ENCODE measurements at places on chromosomes 6 and 20.

- H3K27ac ChIP-seq: no peak overlapping the region
- no peak overlapping the region for H3K4me3 ChIP-seq
- H3K27me3 ChIP-seq: no peaks in the 10 kb centered on the region
Observed at GRCh38 chr6:17551383-17551958, 48.6 kb upstream of the FAM8A1 start.

DNA sequence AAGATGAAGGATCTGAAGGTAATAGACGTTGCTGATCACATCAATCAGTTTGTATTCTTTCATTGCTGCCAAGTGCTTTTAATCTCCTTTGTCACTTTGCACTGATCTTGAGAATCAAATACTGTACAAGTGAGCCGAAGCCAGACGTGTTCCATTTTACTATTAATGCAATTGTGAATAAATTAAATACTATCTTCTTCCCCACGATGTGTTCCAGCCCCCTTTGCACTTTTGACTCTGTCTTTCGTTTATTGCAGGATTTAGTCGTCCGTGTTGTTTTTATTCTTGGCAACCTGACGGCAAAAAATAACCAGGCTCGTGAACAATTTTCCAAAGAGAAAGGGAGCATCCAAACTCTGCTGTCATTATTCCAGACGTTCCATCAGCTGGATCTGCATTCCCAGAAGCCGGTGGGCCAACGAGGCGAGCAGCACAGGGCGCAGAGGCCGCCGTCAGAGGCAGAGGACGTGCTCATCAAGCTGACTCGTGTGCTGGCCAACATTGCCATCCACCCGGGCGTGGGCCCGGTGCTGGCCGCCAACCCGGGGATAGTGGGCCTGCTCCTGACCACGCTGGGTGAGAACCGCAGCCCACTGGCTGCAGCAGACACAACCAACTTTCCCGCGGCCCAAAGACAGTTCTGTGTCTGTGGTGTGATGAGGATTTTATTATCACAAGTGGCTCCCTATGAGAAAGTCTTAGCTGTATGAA is 104.7 kb downstream of the ARMC2 start:
- H3K4me3 ChIP-seq: no peak overlapping the region
- no peak overlapping the region for H3K27ac ChIP-seq

GRCh38 chr20:44428174-44429016 is 47.3 kb upstream of the TTPAL start:
- no peak overlapping the region for H3K27ac ChIP-seq
- no peak for DNase-seq
- no peaks in the 10 kb centered on the region for H3K36me3 ChIP-seq
- H3K27me3 ChIP-seq: no peaks in the 10 kb centered on the region
- no peak overlapping the region for H3K4me3 ChIP-seq
- H3K4me1 ChIP-seq: no peaks in the 10 kb centered on the region

- peak; percentile 12 for DNase-seq
- H3K27ac ChIP-seq: peak overlapping the region; percentile 78
- no peaks in the 10 kb centered on the region for H3K36me3 ChIP-seq
- peak overlapping the region; percentile 79 for H3K4me3 ChIP-seq
- no peaks in the 10 kb centered on the region for H3K27me3 ChIP-seq
- peaks cover 5% of the 10 kb centered on the region for H3K4me1 ChIP-seq
Observed at GRCh38 chr6:30260036-30260504, 46.9 kb upstream of the TRIM26 start.

DNA sequence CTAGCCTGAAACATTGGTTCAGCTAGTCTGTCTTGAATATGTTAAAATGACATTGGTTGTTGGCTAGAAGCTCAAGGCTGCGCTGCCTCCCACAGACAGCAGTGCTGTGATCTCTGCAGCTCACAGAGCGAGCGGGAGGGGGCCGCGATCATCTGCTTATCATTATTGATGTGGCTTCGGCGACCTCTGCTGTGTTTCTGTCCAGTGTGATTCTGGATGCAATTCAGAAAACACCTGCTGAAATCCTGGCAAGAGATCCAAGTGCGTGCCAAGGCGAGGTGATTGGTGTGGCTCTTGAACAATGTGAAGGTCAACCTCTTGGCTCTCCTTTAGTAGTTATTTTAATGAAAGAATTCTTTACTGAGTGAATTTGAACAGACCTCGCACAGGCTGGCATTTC is 142.3 kb upstream of the SASH1 start:
- H3K4me1 ChIP-seq: no peaks in the 10 kb centered on the region
- no peak overlapping the region for H3K4me3 ChIP-seq
- no peaks in the 10 kb centered on the region for H3K36me3 ChIP-seq

DNA sequence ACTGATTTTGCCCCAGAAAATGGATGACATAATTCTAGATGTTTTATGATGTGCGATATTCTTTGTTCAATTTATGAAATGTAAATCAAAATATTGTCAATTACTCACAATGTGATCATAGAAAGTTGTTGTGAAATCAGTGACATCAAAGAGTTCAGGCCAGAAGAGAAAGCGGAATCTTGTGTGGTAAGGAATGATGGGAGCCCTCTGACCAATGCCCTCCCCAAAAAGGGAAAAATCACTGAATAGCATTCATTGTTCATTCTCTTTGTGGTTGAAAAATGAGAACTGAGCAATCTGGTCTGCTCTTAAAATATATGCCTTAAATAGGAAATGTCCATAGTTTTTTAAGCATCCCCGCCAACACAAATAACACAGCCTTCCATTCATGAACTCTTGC is 247.1 kb upstream of the GRIK2 start:
- no peaks in the 10 kb centered on the region for H3K36me3 ChIP-seq
- no peaks in the 10 kb centered on the region for H3K27me3 ChIP-seq
- H3K27ac ChIP-seq: no peak overlapping the region
- H3K4me3 ChIP-seq: no peak overlapping the region

DNA sequence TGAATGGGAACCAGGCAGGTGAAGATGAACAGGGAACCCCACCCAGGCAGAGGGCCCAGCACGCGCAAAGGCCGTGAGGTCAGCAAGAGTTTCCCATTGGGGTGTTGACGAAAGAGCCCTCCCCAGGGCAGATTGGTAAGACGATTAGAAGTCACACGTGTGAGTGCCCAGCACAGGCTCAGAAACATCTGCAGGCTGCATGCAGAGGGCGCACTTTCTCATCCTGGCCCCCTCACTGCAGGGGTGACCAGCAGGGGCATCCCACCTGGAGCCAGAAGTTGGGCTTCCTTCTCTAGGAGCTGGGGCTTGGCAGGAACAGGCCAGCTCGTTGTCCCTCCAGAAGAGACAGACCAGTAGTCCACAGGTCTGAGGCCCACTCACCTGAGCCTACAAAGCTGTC is 38.4 kb downstream of the VSTM2L start:
- H3K4me1 ChIP-seq: no peaks in the 10 kb centered on the region
- DNase-seq: no peak
- H3K4me3 ChIP-seq: no peak overlapping the region

DNA sequence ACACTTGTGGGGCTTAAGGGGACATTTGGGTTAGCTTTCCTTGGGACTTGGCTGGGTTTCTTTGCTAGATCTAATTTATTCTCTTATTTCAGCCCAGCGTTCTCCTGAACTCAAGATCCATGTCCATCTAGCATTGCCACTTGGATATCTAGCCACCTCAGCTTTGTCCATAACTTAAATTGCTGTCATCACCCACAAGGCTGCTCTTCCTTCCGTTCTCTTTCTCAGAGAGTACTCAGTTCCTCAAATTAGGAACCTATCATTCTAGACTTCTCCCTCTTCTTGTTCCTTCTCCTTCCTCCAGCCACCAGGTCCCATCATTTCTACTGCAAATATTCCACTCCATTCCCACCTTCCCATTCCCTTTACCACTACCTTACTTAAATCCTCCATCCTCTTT is 4.3 kb downstream of the SMIM26 start:
- H3K36me3 ChIP-seq: peaks cover 4% of the 10 kb centered on the region
- no peak for DNase-seq
- H3K27me3 ChIP-seq: no peaks in the 10 kb centered on the region
- H3K27ac ChIP-seq: no peak overlapping the region
- peaks cover 2% of the 10 kb centered on the region for H3K4me1 ChIP-seq

DNA sequence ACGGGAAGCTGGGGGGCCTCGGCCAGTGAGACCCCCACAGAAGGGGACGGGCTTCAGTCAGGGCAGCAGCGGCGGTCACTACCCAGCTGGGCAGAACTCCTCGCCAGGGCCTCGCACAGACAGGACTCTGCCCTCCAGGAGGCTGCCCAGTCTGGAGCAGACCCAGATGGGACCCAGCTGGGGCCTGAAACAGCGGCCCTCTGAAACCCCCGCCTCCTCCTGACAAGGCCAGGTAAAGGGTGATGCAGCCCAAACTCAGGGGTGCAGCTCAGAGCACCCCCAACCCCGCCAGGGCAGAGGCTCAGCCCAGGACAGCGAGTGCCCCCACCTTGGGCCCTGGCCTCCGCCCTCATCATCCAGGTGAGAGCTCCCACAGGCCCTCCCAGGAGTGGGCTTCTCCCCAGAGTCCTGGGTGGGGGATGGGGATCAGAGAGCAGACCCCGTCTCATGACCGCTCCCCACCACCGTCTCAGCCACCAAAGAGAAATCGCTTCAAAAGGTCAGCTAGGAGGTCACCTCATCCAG is 2.2 kb downstream of the EEF1A2 start:
- H3K4me1 ChIP-seq: no peaks in the 10 kb centered on the region
- H3K27ac ChIP-seq: no peak overlapping the region
- no peak overlapping the region for H3K4me3 ChIP-seq
- DNase-seq: no peak

GRCh38 chr20:31820228-31820627 is 1.1 kb downstream of the MYLK2 start:
- H3K4me1 ChIP-seq: peaks cover 4% of the 10 kb centered on the region
- no peak overlapping the region for H3K27ac ChIP-seq
- no peak for DNase-seq
- H3K27me3 ChIP-seq: no peaks in the 10 kb centered on the region

DNA sequence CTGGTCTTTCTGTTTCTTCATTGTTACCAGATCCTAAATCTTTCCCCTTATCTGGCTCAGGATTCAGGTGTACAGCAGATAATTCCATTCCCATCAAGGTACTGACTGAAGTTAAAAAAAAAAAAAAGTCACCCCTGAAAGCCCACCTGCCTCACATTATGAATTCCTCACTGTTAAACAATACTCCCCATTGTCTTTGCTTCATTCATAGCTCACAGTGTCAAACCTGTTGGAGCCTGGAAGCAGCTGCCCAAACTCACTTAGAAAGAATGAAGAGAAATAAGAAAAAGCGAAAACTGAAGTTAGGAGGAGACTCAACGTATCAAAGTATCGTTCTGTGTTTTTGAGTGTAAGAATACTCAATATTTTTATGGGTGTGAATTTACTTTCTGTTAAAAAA is 1.8 kb upstream of the DCBLD1 start:
- peaks cover 8% of the 10 kb centered on the region for H3K4me1 ChIP-seq
- H3K4me3 ChIP-seq: no peak overlapping the region
- H3K36me3 ChIP-seq: no peaks in the 10 kb centered on the region
- H3K27me3 ChIP-seq: no peaks in the 10 kb centered on the region
- no peak overlapping the region for H3K27ac ChIP-seq

GRCh38 chr20:58645412-58645968 is 5.6 kb upstream of the STX16 start:
- no peaks in the 10 kb centered on the region for H3K36me3 ChIP-seq
- H3K4me3 ChIP-seq: no peak overlapping the region
- no peaks in the 10 kb centered on the region for H3K4me1 ChIP-seq
- H3K27ac ChIP-seq: no peak overlapping the region
- no peaks in the 10 kb centered on the region for H3K27me3 ChIP-seq

DNA sequence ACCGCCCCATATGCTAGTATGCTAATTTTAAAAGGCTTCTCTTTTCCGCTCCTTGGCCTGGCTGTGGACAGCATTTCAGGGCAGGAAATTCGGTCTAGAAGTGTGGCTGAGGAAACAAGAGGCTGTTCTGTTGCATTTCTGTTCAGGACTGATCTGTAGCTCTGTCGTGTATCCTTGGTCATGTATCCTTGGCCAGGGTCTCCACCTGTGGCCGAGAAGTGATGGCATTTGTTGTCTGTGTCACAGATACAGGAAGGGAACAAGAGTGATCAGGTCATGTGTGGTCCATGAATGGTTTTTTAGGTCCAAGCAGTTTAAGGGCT is 300.5 kb upstream of the SUPT3H start:
- no peaks in the 10 kb centered on the region for H3K27me3 ChIP-seq
- no peak overlapping the region for H3K27ac ChIP-seq
- no peak for DNase-seq
- H3K4me1 ChIP-seq: peaks cover 12% of the 10 kb centered on the region
- H3K36me3 ChIP-seq: no peaks in the 10 kb centered on the region

- H3K4me1 ChIP-seq: no peaks in the 10 kb centered on the region
- no peaks in the 10 kb centered on the region for H3K27me3 ChIP-seq
- no peak for DNase-seq
- H3K36me3 ChIP-seq: peaks cover 17% of the 10 kb centered on the region
Observed at GRCh38 chr20:504632-505075, 38.9 kb downstream of the CSNK2A1 start.

DNA sequence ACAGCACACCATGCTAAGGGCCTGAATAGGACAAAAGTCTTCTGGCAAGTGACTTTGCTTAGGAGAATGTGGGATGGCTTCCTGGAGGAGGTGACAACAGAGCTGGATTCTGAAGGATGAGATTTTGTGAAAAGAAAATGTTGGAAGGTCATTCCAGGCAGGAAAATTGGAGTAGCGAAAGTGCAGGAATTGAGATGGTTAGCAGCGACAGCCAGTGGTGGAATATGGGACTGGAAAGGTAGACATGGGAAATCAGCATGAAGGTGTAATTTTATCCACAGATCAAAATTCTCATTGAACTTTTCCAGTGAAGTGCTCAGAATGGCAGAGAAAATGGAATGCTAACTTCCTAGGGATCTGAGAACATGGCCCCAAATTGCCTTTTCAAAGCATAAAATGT is 5.7 kb upstream of the BACH2 start:
- no peaks in the 10 kb centered on the region for H3K4me1 ChIP-seq
- H3K27me3 ChIP-seq: no peaks in the 10 kb centered on the region
- no peaks in the 10 kb centered on the region for H3K36me3 ChIP-seq
- H3K27ac ChIP-seq: no peak overlapping the region
- no peak overlapping the region for H3K4me3 ChIP-seq

DNA sequence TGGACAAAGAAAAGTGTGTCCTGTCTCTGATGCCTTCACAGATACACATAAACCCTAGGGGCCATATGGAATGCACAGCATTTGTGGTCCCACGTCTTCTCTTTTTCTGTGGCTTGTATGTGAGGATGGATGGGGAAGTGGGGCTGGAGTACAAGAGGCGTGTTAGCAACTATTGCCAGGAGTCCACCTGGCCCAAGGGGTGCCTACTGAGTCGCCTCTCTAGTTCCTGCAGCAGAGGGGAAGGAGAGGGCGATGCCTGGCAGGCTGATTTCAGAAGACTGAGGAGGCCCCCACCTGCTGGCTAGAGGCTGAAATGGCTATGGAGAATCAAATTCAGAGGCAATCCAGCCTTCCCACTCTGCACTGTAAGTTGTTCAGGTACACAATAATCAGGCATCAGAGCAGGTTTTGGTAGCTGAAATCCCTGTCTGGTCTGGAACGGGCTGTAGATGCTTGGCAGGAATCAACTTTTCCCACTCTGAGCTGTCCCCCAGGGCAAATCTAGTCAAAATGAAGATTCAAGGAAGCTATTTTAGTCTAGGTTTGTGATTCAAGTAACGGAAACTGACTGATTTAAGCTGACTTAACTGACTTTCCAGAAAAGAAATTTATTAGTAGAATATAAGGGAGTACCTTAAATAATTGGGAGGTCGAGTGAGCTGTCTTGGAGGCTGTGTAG is 14.9 kb upstream of the PPARD start:
- no peak overlapping the region for H3K4me3 ChIP-seq
- H3K27ac ChIP-seq: peak overlapping the region; percentile 34
- DNase-seq: peak; percentile 77
- H3K27me3 ChIP-seq: no peaks in the 10 kb centered on the region
- no peaks in the 10 kb centered on the region for H3K36me3 ChIP-seq

GRCh38 chr6:37738216-37738615 is 40.5 kb upstream of the MDGA1 start:
- DNase-seq: no peak
- no peak overlapping the region for H3K27ac ChIP-seq
- H3K4me3 ChIP-seq: no peak overlapping the region
- no peaks in the 10 kb centered on the region for H3K27me3 ChIP-seq
- H3K36me3 ChIP-seq: no peaks in the 10 kb centered on the region
- H3K4me1 ChIP-seq: no peaks in the 10 kb centered on the region

All from naive thymus-derived CD4-positive, alpha-beta T cell (primary cell).